ENCODE measurements at places on chromosomes 11 and 22. TPM values are rescaled to one million over a fixed set of nuclear protein-coding genes. Genes with fewer than 3 reads are reported as not detected.

Gene OR56A5
- not detected for total RNA-seq

Gene ANGPTL5
- total RNA-seq, result not detected

Gene GRK2
- 267 TPM for total RNA-seq

Gene GLB1L2
- 2.3 TPM for total RNA-seq

Gene C1QTNF5
- not detected for total RNA-seq

Gene NELL1
- not detected for total RNA-seq

Gene BACE1
- total RNA-seq, result 1.9 TPM

Gene SCUBE2
- total RNA-seq, result not detected

Gene GGT1
- total RNA-seq, result 15.9 TPM

Gene KDM4D
- 0.33 TPM for total RNA-seq

Gene MOV10L1
- total RNA-seq, result not detected

Gene DRD2
- not detected for total RNA-seq

Gene FGF19
- total RNA-seq, result not detected

Gene ST14
- 0.49 TPM for total RNA-seq

Gene VSIG2
- total RNA-seq, result 1.1 TPM

Gene SSRP1
- total RNA-seq, result 57.0 TPM

Gene OAF
- total RNA-seq, result 3.2 TPM

Gene DAGLA
- 0.38 TPM for total RNA-seq

Gene ELMOD1
- not detected for total RNA-seq

Gene APOL5
- total RNA-seq, result not detected

Gene OR4C16
- total RNA-seq, result not detected

Gene RTCB
- 49.4 TPM for total RNA-seq

Gene PHF21A
- 56.8 TPM for total RNA-seq

Gene OR10G6
- not detected for total RNA-seq

Gene SLN
- total RNA-seq, result not detected

Gene PLAAT2
- 0.53 TPM for total RNA-seq

Gene DMC1
- total RNA-seq, result 0.78 TPM

Gene MS4A14
- total RNA-seq, result not detected

Gene LYVE1
- 0.33 TPM for total RNA-seq
